NCI-H226 (cell line): ENCODE measurements at places on chromosomes 2 and 18.
A peak's percentile ranks its signal among the peaks of the same experiment; 100 is the strongest.

- DNase-seq = no peak
Measured at GRCh38 chr18:58980991-58981390, 116.3 kb downstream of the ZNF532 start.

DNA sequence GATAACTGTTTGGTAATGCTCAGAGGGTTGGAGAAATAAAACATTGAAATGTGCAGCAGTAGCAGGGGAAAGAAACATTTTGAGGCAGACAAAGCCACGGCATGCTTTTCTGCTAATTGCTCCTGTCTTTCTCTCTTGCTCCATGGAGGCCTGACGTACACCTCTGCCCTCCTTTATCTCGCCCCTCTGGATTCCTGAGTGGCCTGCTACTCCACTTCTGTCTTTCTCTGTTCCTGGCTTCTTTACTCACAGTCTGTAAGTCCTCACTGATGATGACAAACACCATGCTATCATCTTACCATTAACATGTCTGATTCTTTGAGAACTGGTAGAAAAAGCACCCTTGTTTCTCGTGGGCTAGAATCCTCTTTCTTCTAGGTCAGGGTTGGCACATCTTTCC, 392.9 kb downstream of the MEIS1 start:
- no peak for DNase-seq

GRCh38 chr18:4677006-4677405, 221.9 kb upstream of the DLGAP1 start:
- DNase-seq = no peak

GRCh38 chr2:38750891-38751595, at the start of gene SRSF7:
Gene SRSF7, minus strand, starts transcription at chr2:38751361. Its CDS starts 105 bp downstream, at chr2:38751256.
- peak; percentile 95 for DNase-seq

DNA sequence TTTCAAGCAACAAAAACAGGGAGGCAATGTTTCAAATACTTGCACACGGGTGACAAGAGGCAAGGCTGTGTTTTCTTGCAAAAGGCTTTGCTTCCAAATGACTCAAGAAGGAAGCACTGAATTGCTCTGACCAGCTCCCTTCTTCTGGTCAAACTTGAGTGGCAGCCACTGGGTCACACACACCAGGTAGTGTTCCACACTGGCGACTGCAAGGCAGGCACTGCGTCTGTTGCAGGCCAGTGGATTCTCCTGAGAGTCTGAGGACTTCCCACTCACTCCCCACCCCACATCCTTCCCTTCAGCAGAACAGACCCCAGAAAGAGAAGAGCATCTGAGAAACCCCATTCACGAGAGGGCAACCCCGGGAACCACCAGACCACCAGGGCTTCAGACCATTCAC, 19.8 kb downstream of the PARD6G start:
- no peak for DNase-seq

- no peak for DNase-seq
Measured at GRCh38 chr18:78778651-78779050, 201.0 kb upstream of the SALL3 start.

GRCh38 chr2:84851876-84852275, 29.0 kb downstream of the TRABD2A start:
- no peak for DNase-seq

DNA sequence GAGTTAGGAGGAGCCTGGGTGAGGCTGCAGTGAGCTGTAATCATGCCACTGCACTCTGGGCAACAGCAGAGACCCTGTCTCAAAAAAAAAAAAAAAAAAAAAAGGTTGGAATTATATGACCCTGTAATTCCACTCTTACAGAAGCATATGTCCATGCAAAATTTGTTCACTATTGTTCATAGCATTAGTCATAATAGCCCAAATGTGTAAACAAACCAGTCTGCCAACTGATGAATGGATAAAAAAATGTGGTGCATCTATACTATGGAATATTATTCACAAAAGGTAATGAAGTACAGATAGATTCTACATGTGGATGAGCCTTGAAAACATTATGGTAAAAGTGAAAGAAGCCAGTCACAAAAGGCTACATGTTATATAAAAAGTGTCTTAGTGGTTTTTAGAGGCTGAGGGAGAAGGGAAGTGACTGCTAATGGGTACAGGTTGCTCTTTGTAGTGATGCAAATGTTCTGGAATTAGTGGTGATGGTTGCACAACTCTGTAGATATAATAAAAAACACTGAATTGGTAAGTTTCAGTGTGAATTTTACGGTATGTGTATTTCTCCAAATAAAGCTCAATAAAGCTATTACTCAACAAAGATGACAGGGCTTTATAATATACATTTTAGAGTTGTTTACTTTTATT, 9.4 kb downstream of the COA5 start:
- no peak for DNase-seq

DNA sequence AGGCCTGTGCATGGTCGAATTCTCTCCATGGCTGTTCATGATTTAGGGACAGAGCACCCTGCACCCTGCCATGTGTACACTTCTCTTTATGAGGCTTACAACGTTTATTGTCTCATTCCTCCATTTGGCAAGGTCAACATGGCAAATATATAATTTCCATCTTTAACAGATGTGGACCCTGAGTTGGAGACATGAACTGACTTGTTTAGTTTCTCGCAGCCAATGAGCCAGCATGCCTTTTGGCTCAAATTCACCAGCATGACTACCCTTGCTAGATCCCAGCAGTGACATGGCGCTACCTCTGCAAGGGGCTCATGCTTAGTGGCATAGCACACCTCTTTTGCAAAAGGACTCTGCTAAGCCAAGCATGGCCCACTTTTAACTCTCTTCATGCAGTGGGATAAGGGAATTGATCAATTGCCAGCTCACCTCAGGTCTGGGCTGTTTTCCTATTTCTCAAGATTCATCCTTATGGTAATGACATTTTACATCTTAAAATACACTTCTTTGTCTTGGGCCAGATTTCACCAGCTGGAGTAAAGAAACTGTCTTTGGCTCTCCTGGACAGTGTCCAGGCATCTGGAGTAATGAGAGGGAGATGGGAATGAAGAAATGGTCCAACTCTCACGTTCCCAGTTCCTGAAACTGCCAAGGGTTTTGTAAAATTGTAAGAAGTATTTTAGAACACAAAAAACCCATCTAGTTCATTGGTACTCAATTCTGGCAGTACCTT, 159.5 kb downstream of the SETBP1 start:
- no peak for DNase-seq

- DNase-seq = no peak
Measured at GRCh38 chr2:99735753-99736152, 245.9 kb upstream of the REV1 start.

DNA sequence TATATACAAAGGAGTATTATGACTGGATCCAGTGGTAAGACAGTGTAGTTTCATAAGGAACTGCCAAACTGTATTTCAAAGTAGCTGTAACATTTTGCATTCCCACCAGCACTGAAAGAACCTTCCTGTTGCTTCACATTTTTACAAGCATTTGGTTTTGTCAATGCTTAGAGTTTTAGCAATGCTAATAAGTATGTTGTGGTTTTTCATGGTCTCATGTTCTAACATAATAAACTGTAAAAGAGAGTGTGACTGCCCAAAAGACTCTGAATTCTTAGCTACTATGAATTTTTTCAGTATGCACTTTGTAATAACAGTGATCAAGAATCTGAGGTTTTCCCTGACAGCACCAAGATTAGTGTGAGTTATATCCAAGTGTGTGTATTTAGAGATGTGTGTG, 604.2 kb downstream of the XIRP2 start:
- no peak for DNase-seq

- DNase-seq = no peak
Measured at GRCh38 chr2:96485751-96486651, 19.2 kb downstream of the NEURL3 start.

DNA sequence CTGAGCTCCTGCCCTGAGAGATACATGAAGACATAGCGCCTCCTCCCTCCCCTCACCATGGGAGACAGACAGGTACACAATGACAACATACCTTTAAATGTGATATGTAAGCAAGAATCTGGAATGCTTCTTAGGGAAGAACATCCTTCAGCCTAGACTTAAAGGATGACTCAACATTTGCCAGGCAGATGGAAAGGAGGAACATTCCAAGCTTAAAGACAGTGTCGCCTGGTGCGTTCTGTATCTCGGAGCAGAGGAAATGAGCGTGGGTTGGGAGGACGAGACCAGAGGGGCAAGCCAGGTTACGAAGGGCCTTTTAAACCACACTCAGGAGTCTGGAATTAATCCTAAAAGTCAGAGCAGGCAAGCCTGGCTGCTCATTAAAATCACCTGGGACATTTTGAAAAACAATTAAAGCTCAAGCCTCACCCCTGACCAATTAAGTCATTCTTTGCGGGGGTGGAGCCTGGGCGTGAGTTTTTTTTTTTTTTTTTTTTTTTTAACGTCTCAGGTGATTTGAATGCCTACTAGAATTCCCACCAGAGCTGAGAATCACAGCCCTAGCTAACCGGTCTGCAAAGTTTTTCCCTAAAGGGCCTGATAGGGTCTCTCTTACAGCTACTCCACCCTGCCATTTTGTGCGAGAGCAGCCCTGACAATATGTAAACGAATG, 131.2 kb upstream of the SEC11C start:
- peak; percentile 72 for DNase-seq

DNA sequence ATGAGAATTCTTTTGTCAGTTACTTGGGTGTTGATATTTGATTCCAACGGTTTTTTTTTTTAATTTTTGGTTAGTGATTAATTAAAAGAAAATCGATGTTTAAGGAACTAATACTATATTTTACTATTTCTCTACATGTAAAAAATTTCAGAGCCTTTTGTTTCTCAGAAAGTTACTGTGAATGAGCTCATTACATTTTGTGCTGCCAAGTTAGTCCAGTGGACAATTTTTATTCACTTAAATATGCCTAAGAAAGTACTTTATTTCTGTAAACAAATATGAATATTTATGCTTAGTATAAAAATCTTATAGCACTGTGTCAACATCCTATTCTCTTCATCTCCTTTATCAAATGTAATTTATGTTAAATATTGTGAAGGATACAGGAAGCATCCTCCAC, 309.3 kb downstream of the CTNNA2 start:
- no peak for DNase-seq

DNA sequence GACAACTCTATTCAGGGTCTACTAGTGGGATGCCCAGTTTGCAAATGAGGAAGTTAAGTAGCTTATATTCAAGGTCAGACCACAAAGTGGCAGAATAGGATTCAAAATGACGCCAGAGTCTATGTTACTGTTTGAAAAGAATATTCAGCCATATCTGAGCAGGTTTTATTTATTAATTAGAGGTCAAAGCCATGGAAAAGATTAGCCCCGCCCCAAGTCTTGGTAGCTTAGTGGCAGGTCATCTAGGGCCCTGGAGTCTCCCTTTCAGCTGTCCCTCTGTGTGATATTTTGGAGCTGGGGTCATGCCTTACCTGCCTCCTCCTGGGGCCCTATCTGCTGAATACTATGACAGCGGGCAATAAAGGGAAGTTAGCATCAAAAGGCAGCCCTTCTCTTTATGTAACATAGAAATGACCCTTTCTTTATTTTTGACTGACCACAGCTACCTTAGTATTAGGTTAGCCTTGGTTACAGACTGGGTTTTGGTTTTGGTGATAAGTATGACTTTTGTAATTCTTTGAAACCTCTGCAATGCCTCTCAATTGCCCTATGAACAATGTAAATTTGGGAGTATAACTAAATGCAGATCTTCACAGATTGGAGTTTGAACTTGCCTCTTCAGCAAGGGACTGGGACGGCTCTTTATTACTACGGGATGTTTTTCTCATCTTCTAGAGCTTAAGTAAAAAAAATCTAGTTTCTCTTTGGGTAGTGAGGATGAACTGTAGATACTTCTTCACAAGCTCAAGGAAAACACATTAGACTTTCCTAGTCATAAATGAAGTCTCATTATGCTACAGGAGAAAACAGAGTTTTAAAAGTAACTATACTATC, 153.0 kb upstream of the ITGA4 start:
- no peak for DNase-seq

GRCh38 chr2:203191961-203192360, 46.9 kb upstream of the CYP20A1 start:
- DNase-seq = no peak

DNA sequence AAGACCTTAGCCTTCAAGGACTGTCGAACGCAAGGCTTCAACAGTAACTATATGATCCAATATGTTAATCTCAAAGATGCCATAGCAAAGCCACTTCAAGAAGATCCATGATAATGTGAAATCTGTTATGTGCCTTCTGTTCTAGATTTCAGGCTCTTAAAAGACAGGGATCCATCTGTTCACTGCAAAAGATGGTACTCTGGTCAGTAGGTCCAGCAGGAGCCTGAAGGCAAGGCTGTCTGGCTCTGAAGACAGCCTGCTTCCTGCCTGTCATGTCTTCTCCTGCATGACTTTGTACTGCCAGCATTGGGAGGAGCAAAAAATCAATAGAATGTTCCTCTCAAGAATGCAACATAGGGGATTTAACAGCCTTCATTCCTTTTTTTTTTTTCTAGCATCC, 270.8 kb upstream of the PARD3B start:
- no peak for DNase-seq

DNA sequence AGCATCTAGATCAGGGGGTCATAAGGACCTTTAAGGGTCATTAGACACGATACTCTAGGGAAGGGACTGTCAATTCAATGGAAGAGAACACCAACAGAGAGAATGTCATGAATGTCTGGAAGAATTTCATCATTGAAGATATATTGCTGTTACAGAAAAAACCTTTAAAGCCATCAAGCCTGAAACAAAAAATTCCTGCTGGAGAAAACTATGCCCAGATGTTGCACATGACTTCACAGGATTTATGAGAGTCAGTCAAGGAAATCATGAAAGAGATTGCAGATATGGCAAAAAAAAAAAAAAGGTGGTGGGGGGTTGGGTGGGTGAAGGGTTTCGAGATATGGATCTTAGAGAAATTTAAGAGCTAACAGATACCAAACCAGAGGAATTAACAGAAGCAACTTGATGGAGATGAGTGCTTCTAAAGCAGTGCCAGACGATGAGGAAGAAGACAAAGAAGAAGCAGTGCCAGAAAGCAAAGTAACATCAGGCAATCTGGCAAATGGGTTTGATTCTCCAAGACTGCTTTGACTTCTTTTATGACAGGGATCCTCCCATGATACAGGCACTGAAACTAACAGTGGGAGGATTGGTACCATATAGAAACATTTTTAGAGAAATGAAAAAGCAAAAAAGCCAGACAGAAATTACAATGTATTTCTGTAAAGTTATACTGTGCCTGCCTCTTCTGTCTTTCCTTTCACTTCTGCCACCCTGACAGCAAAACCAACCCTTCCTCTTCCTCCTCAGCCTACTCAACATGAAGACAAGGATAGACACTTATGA, 28.5 kb downstream of the MAP4K3 start:
- DNase-seq = no peak

DNA sequence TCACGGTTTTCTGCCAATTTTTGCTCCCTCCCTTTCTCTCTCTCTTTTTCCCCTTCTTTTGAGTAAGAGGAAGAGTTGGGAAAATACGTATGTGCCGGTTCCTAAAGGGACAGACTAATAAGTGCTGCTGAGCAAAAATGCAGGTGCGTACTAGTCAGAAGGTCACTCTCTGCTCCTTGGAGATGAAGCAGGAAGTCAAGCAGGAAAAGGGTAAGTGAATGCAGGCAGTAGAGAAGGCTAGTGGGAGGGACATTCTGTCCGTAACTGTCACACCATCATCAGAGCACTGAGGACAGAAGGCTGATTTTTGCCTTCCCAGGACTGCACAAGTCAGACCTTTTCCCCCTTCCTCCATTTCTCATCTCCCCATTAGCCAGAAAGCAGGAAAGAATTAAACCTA, 105.7 kb downstream of the CDH2 start:
- DNase-seq = no peak

- DNase-seq = peak; percentile 57
Measured at GRCh38 chr2:230018153-230018552, 50.6 kb downstream of the SLC16A14 start.
